ENCODE measurements at places on chromosomes 3 and 15.
A peak's percentile ranks its signal among the peaks of the same experiment; 100 is the strongest.

GRCh38 chr3:47581422-47581821 lies 2.8 kb upstream of the CSPG5 start:
- DNase-seq: no peak

- no peak for DNase-seq
These were observed 44.1 kb downstream of the TNIK start for GRCh38 chr3:171416061-171416460.

GRCh38 chr3:58829321-58830000 lies 162.9 kb upstream of the FAM3D start:
- DNase-seq: no peak

DNA sequence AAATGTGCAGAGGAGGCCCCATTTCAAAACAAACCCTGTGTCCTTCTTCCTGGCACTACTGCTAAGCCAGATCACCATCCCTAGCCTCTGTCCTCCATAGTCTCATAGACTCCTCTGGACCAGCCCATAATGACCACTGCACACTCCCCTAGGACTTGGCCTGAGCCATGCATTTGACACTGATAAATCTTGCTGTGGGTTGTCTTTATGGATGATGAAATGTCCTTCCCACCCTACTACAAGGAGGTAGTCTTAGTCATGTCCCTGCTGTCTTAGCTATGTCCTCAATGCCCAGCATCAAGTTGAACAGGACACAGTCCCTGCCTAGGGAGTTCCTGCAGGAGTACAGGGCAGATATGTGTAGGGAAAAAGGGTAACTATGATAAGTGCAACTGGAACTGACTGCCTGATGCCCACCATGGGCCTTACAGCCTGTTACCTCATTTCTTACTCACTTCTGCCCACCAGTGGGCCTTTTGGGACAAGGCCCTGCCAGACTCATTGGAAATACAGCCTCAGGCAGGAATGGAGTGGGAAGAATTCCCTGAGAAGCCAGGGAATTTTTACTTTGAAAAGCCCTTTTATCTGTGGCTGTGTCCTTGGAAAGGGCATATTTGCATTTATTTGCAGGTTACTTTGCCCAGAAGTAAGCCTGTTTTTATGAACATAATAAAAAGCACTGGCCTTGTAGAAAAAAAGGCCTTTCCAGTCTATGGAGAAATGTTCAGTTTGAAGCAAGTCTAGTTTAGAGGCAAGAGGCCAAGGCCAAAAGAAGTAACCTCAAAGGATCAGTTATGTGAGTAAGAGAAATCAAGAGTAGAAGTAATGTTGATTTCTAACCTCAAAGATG lies 199.6 kb upstream of the EIF1B start:
- no peak for DNase-seq

GRCh38 chr3:23712656-23713559 lies 92.8 kb upstream of the UBE2E1 start:
- DNase-seq: no peak

DNA sequence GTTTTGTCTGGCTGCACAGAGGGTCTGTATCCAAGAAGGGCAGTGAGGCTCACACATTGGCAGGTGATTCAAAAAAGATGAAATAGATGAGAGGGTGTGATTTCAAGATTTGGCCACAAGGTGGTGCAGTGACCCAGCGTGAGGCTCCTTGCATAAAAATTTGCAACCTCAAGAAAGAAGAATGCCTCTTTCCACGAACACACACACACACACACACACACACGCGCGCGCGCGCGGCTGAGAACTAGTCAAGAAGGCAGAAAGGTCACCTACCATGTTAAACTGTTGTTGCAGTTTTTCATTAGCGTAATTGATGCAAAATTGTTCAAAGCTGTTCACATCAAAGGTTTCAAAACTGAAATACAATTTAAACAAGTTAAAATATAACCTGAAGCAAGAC lies 39.2 kb downstream of the MYO5C start:
- DNase-seq: peak; percentile 47

GRCh38 chr15:61232266-61232665 lies 3.2 kb upstream of the RORA start:
- no peak for DNase-seq

GRCh38 chr3:175179055-175179454 lies 319.9 kb downstream of the NAALADL2 start:
- no peak for DNase-seq

DNA sequence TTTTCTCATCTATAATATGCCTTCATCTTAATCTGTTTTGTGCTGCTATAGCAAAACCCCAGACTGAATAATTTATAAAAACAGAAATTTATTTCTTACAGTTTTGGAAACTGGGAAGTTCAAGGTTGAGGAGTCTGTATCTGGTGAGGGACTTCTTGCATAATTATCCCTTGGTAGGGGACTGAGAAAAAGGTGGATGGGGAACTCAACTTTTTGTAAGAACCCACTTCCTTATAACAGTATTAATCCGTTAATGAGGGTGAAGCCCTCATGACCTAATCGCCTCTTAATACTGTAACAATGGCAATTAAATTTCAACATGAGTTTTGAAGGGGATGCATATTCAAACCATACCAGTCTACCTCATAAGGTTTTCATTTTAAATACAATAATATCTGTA lies 17.4 kb upstream of the MYH15 start:
- DNase-seq: no peak

DNA sequence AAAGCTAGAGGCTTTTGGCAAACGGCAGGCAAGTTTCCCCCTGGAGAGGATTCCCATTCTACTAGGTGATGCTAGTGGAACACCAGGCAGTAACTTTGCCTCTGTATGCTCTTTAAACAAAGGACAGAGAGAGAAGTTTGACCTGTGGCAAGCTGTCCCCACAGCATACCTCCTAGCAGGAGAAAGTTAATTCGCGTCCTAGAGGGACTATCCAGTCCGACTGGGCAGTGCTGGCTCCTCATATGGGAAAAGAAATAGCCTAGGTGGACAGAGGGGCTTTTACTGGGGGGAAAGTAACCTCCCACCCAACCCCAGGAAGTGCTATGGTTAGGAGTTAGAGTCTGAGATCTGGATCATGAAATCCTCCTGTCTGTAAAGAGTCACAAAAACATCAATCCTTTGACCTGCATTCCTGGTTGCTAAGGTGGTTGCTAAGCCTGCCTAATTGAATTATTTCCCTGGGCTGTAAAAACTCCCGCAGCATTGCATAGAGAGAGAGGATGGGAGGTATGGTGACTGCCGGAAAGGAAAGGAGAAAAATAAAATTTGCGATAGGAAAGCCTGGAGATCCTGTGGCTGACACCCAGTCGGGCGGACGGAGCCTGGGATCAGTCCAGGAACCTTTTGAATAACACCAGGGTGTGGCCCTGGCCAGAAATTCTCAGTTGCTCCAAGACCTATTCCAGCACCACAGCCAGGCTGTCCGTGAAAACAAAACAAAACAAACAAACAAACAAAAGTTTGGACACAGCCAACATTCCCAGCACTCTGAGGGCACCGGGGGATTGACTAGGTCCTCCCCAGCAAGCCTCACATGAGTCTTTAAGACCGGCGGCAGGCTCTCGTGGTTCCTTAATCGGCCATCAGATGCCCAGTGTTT lies 67.7 kb upstream of the ATP11B start:
- DNase-seq: no peak

GRCh38 chr3:175869404-175869803 lies 1010.3 kb downstream of the NAALADL2 start:
- DNase-seq: no peak

DNA sequence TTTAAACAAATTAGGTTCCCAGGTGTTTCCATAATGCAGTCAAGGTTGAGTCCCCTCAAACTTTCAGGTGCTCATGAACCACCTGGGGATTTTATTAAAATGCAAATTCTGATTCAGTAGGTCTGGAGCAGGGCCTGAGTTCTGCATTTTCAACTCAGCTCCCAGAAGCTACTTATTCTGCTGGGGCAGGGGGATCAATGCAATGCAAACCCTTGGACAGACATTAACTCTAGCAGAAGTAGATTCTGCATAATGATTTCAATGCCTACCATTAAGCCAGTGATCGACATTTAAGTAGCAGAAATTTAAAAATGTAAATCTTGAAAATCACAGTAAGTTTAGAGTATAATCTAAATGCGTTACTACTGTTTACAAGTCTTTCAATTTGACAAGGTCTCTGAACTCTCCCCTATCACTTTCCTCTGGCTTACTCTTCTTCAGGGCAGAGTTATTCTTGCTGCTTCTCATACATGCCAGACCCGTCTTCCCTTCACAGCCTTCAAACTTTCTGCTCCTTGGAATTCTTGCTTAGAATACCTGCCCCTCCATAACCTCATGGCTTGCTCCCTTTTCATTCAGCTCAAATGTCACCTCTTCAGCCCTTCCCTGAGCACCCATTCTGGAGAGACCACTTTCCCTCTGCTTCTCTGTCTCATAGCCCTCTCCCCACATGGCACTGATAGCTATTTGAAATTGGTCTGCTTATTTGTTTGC lies 19.3 kb upstream of the DPPA4 start:
- DNase-seq: no peak

DNA sequence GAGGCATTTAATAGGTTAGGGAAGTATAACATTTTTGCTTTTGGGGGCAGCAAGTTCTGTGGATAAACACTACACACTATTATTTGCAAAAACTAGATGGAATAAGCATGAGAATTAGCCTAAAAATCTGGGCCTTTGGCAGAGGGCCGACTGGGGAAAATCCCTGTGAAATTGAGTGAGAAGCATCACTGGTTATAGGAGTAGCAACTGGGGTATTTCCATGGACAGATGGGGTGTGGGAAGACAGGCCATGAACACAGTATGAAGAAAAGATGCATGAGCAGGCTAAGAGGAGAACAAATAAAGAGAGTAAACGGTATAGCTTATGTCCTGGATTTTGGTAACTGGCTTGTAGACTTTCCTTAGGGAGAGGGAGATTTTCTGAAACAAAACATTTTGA lies 32.9 kb upstream of the CSPG5 start:
- no peak for DNase-seq
